ENCODE measurements at places on chromosomes 7 and 10. TPM values are rescaled to one million over a fixed set of nuclear protein-coding genes. Genes with fewer than 3 reads are reported as not detected.
A peak's percentile ranks its signal among the peaks of the same experiment; 100 is the strongest.

DNA sequence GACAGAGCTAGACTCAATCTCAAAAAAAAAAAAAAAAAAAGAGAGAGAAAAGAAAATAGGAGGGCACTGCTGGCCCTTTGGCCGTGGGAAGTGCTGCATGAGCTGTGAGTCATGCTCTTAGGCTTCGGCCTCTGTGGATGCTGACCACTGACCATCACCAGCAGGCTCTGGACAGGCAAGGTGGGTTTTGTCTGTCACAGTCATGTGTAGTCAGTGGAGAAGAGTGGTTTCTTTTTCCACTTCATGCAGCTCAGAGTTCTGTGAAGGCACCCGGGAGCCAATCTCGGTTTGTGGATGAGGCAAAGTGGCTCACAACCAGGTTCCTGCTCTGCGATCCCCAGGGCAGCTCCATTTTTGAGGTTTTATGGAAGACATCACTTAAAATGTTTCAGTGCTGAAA, 58.1 kb downstream of the PRTFDC1 start:
- no peak for DNase-seq

DNA sequence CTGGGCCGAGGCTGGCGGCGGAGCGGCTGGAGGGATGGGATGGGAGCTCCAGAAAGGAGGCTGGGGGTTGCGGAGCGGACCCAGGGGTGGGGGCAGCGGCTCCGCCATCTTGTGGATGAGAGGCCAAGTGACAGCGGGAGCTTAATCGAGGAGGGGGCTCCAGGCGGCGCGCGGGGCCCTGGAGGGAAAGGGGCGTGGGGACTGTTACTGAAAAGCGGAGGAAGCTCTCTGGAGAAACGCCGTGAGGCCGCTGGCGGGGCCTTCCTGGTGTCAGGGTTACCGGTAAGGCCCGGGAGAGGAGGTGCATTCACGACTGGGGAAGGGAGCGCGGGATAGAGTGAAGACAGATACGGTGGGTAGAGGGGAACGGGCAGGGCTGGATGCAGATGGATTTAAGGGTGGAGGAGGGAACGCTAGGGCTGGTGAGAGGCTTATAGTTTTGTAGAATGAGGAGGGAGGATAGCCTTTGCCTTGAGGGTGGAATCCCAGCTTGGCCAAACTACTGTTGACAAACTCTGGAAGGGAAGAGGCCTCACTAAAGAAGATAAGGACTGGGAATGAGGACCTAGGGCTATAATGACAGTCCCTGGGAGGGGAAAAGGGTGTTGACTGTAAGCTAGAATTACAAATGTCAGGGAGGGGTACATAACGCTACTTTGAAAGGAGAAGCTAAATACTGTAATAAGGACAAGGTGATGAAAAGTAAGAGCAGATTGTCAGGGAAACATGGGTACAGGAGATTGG, 535 bp downstream of the BTRC start:
- peak; percentile 57 for DNase-seq

DNA sequence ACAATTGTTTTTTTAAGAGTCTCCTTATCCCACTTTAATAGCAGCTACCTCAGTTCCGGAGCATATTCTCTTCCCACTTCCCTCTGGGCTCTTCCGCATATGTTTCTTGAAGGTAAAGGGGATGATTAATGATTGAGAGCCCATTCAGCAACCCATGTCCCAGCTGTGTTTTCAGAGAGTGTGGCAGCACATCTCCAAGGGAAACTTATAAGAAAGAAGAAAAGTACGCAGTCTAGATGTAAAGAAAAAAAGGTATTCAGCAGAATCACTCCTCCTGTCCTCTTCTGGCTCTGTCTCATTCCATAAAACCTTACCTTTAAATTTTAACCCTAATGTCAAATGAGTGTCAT, 9.7 kb upstream of the ANKRD7 start:
- no peak for DNase-seq

DNA sequence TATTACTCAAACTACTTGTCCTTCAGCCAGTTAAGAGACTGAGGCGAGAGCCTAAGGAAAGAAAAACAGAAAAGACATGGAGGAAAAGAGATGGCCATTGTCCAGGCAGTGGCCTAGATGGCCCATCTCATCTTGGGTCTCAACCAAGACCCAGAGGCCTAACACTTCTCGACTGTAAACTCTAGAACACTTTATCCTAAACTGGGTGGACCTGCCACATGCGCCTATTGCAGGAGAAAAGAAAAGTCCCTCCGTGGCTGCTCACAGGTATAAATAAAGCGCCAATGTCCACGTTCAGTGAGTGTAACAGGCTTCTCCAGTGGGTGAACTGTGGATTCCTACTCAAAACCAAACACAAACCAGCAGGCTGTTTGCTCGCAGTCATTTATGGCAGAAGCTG, 92.7 kb upstream of the DDC start:
- DNase-seq: no peak

GRCh38 chr7:30159698-30160143, 24.9 kb downstream of the MTURN start:
- DNase-seq: no peak

- no peak for DNase-seq
Observed at GRCh38 chr10:22649390-22649841, 65.0 kb downstream of the PIP4K2A start.

- no peak for DNase-seq
Observed at GRCh38 chr7:134075799-134076198, 51.3 kb upstream of the LRGUK start.

DNA sequence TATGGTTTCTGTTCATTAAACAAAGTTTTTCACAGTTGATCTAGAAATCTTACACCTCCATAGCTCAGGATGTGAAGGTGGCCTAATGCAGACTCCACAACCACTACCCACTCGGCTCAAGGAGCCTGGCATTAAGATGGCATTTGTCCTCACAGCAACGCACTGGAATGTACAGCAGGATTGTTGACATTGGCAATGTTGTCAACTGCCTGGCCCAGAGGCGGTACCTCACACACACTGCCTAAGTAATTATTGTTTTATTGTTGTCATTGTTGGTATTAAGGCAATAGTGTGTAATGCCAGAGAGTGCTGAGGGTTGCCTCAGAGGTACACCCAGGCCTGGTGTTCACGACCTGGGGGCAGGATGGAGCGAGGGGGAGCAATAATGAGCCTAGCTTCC, 38.3 kb downstream of the LRRC18 start:
- DNase-seq: no peak

DNA sequence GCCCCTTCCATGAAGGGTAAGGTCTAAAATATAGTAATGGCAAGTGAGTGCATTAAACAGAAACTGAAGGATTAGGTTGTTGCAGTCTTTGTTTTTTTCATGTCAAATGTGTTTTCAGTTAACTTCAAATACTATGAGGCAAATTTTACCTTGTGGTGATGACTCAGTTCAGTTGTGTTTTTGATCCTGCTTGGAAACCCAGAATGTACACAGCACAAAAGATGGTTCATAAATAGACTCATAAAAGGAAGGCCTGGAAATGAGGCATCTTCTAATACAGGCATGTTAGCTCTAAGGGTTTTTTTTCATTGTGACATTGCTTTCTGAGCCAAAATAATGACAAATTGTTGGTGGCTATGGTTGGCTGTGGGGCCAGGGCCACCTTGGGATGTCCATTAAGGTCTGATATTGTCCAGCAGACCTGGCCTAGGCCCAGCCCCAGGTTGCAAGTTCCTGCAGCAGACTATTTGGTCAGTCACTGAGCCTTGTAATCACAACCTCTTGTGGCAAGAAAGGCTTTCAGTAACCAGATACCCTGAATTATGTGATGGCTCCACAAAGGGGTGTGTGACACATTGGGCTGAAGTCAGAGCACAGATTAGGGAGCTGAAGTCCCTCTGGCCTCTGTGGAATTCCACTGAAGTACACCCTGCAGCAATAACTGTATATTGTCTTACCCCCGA, 69.0 kb upstream of the SAMD8 start:
- no peak for DNase-seq

DNA sequence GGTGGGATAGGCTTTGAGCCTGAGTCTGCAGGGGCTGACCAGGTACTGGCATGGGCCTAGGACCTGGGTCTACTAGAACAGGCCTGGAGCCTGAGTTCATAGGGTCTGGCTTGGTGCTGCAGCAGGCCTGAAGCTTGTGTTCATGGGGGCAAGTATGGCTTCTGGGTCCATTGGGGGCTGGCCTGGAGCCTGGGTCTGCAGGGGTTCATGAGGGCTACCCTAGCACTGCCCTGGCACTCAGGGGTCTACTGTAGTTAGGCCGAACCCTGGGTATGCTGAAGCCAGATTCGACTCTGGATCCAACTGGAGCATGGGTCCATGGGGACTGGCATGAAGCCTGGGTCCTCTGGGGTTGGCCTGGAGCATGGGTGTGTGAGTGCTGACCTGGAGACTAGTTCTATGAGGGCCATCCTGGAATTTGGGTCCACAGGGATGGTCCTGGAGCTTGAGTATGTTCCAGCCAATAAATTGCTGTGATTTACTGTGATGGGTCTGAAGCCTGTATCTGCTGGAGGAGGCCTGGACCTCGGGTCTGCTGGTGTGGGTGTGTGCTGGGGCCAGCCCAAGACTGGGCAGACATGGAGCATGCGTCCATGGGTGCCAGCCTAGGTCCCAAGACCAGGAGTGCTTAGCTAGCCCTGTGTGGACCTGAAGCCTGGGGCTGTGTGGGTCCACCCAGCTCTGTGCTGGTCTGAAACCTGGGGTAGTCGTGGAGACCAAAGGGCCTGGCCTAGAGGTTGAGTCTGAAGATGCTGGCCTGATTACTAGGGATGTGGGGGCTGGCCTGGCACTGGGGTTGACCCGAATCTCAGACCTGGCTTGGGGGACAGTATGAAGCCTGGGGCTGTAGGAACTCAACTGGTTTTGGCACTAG, 235.5 kb downstream of the NXPH1 start:
- DNase-seq: no peak

- peak; percentile 77 for DNase-seq
Observed at GRCh38 chr10:70432101-70432500, 9.4 kb downstream of the NODAL start.

- peak; percentile 46 for DNase-seq
Observed at GRCh38 chr10:118595598-118596425, at the start of gene PRLHR. Gene PRLHR, minus strand, starts transcription at chr10:118595648. Its CDS starts 404 bp downstream, at chr10:118595244.

GRCh38 chr7:106010331-106010730, 47.3 kb downstream of the CDHR3 start:
- DNase-seq: no peak

The GDI2 gene
- total RNA-seq: 126 TPM

The ARL3 gene
- 30.3 TPM for total RNA-seq

The WDFY4 gene
- total RNA-seq: 6.2 TPM

The C10orf71 gene
- total RNA-seq: not detected

The CTAGE8 gene
- not detected for total RNA-seq

The GPC2 gene
- 2.1 TPM for total RNA-seq

Measured in dorsolateral prefrontal cortex (tissue), 122 donors.